Pancreas (tissue), 10 donors: ENCODE measurements at places on chromosomes 2 and 18. TPM values are rescaled to one million over a fixed set of nuclear protein-coding genes. Genes with fewer than 3 reads are reported as not detected.

The HOXD12 gene
- polyA plus RNA-seq, result not detected

The GPR155 gene
- 2.5 TPM for polyA plus RNA-seq

The MSTN gene
- polyA plus RNA-seq, result 0.66 TPM

The GAL3ST2 gene
- polyA plus RNA-seq, result not detected

The TGOLN2 gene
- polyA plus RNA-seq, result 33.7 TPM

The IL36RN gene
- polyA plus RNA-seq, result not detected

The GCKR gene
- 4.0 TPM for polyA plus RNA-seq

The CXXC1 gene
- 245 TPM for polyA plus RNA-seq

The MFSD6 gene
- 10.9 TPM for polyA plus RNA-seq

The OTX1 gene
- polyA plus RNA-seq, result 0.02 TPM

The PLA2R1 gene
- 0.80 TPM for polyA plus RNA-seq

The MAPK4 gene
- polyA plus RNA-seq, result 0.46 TPM

The COL4A4 gene
- 1.3 TPM for polyA plus RNA-seq

The OXER1 gene
- polyA plus RNA-seq, result 12.5 TPM

The BOLL gene
- not detected for polyA plus RNA-seq

The IL36A gene
- not detected for polyA plus RNA-seq

The GALNT3 gene
- polyA plus RNA-seq, result 21.5 TPM

The MDH1B gene
- polyA plus RNA-seq, result 2.7 TPM

The STON1 gene
- 1.9 TPM for polyA plus RNA-seq

The UGT1A4 gene
- not detected for polyA plus RNA-seq

The MTCL1 gene
- polyA plus RNA-seq, result 12.5 TPM

The DNPEP gene
- polyA plus RNA-seq, result 89.4 TPM

The SNORC gene
- polyA plus RNA-seq, result 13.2 TPM
